ENCODE measurements at places on chromosomes 12 and 14.

DNA sequence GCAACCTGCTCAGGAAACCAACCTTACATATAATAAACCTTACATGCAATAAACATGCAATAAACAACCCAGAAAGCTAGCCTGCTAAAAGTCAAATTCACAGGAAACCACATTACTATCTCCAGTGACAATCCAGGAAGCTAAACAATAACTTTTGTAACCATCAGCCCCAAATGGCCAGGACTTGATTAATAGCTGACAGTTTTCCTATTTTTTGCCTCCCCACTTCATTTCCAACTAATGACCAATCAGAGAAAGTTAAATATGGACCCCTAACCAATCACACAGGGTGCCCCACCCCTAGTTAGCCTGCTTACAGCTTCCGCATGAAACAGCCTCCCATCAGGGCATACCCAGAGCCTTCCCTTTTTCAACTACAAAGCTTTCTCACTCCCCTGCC lies 152.2 kb upstream of the LMNTD1 start:
- DNase-seq = no peak

DNA sequence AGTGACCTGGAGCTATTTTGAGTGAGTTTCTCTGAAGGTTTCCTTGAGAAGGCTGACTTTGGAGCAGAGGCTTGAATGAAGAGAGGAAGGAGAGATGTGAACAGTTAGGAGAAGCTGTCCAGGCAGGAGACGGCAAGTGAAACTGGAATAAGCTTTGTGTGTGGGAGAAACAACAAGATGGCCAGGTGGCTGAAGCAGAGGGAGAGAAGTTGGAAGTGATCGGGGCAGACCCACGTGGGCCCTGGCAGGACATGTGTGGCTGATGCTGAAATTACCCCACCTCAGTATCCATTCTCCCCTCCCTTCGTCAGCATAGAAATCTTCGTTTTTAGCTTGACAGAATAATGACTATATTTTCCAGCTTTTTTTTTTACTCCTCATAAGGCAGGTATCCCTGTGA lies 809.2 kb upstream of the TMEM132C start:
- no peak for DNase-seq

GRCh38 chr12:42283739-42284138 lies 42.2 kb downstream of the ZCRB1 start:
- DNase-seq = no peak

- DNase-seq = no peak
Measured at GRCh38 chr12:3925621-3926020, 52.4 kb upstream of the PARP11 start.

DNA sequence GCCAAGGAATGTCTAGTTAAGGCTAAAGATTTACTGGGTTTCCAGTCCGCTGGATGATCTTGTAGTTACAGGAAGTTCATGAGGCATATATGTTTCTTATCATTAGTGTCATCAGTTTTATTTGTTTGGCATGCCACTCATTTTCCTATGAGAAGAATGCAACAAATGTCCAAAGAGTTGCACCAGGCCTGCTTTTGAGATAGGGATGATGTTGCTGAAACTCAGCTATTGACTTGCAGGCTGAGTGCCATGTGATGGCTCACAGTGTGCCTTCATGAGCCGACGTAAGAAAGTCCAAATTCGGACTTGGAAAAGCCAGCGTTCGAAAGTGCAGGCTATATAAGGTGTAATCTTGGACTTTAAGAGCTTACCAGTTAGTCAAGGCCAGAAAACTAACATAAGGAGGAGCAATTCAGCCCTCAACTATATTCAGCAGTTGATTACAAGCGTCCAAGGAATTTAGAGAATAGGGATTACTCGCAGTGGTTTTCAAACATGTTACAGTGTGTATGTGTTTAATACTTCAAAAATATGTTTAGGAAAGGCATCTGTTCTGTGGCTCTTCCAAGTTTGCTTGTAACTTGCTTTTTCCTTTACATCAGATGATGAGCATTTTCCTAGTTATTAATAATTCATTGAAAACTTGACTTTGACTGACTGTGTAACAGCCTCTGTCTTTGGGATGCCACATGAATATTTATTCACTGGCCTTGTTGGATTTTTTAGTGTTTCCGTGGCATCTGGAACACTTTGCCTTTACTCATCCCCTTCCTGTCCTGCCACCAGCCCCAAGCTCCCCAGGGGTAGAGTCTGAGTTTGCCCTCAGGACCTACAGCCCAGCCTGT lies 101.3 kb downstream of the LGMN start:
- DNase-seq = no peak

DNA sequence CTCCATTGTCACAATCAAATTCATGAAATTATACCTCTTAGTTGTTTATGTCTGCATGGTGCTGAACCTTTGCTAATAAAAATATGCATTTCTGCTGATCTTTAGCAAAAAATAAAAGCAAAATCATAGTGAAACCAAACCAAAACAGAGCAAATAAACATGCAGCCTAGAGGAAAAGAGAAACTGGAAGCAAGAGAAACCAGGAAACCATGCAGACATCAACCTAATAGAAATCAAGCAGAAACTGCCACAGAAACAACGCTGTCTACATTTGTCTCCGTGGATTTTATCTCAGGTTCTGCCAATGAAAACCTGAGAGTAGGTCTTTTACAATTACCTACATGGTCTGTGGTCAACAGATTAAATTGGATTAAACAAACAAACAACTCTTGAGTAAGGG lies 173.7 kb downstream of the SYT10 start:
- no peak for DNase-seq

DNA sequence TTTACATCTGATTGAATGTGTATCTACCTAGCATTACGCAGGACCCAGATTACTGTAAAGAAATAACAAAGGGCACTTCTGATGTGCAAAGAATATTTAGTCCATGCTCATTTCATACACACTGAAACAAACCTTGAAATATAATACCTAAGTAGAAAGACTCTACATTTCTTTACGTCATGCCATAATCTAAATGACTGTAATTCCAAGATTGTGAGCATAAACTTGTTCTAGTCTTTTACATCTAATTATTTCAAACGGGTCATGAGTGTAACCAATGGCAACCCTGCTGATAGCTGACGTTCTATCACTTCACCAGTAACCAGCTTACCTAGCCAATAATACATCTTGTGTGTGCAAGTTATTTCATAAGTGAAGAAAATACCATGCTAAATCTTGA lies 433.8 kb downstream of the PRKD1 start:
- no peak for DNase-seq

DNA sequence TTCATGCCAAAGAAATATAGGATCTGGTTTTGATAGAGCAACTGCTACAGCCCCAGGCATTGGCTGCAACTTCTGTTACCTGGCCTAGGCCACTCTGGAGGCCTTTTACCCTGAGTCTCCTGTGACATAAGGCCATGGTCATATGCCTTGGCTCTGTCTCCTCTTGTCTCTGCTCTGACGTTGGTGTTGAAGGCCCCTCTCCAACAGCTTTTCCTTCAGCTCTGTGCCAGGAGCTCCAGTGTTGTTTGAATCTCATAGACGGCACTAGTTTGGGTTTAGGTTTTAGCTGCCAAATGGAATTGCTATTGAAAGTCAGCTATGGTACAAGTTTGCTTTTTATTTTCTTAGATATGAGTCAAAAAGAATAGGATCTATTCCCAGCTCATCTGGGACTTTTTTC lies 41.1 kb downstream of the TTLL5 start:
- DNase-seq = no peak

DNA sequence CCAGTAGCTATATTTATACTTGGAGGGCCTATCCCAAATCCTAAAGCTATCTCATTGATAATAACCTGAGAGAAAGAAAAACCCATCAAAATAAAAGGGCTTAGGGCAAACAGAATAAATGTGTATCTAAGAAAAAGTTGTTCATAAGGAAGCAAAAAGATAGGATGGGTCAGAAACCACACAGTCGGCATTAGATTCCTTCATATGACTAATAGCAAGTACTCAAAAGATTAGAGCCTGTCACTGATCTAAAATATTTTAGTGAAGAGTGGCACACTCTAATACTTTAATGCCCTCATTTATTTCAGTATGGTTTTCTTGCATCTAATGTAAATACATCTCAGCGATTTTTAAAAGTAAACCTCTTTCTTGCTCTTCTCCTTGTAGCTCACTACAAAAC lies 17.1 kb upstream of the NAV3 start:
- DNase-seq = no peak

DNA sequence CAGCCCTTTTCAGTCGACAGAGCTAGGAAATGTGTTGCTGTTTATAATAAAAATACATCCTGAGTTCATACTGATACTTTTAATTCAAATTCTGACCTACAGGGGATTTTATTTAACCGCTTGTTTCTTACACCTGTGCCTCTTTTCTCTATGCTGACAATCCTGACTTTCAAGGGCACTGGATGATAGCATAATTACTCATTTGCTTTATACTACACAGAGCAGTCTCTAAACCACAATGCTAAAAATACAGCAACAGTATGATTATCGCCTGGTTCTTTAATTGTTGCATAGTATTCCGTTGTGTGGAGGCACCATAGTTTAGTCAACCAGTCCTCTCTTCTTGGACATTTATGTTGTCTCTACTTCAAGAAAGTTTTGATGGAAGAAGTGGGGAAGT lies 372.9 kb downstream of the DPF3 start:
- DNase-seq = no peak

DNA sequence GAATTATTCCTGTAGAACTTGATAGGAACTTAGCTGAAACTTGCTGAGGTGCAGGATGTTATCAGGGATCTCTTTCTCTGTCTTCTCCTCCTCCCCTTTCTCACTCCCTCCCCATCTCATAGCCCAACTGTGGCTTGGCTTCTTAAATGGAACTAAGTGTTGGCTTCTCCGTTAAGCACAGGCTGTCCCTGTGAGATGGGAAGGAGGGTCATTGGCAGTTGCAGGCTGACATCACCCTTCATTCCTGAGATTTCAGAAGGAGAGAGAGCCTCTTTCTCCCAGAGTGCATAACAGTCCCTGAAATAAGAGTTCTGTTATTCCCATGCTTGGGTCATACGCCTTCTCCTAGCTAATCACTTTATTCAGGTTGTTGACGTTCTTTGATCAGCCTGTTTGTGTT lies 162.0 kb downstream of the UNC79 start:
- DNase-seq = no peak

GRCh38 chr14:28754209-28754985 lies 12.2 kb upstream of the FOXG1 start:
- DNase-seq = no peak

DNA sequence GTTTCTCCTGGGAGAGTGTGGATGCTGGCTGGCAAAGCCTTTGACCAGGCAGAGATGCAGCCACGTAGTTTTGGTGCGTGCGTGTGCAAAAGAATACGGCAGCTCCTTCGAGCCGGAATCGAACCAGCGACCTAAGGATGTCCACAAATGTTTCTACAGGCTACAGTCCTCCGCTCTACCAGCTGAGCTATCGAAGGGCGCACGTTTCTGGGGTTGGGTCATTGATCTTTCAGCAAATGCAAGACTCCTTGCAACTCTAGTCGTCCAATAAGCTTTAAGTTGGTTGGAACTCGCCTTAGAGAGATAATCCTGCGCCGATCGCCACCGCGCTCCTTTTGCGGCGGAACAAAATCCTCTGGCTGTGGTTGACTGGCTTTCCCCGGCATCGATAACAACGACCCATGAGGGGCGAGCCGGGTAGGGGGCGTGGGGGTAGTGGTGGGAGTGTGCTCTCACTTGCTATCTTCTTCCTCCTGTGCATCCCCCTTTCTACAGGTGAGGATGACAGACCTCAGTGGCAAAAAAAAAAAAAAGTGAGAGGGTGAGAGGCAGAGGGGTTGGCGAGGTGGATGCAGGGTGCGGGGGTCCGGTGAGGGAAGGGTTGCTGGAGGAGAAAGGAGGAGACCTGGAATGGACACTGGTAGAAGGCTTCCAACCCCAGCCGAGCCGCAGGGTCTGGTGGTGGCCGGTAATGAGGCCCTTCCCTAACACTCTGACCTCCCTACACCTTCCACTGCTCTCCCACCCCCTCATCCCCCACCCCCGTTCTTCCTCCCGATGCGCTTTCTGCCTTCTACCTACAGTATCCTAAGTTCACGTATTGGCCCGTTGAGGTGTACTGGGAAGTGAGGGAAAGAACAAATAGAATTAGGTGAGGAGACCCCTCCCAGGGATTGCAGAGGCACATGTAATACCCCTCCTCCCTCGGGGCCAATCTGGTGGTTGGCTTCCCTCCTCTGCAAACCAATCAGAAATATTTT lies 11.8 kb upstream of the OR6S1 start:
- peak; percentile 43 for DNase-seq

DNA sequence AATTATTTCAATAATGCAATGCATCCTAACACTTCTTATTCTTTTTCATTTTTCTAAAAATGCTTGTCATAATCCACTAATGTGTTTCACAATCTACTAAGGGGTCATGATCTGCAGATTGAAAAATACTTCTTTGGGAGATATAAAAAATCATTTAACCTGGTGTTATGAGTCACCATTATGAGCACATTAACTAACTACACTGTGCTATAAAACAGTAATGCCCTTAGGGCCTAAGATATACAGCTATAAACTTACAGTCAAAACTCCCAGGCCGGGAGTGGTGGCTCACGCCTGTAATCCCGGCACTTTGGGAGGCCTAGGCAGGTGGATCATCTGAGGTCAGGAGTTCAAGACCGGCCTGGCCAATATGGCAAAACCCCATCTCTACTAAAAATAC lies 14.2 kb downstream of the ATXN2 start:
- no peak for DNase-seq

GRCh38 chr14:30559638-30560091 lies 707 bp downstream of the G2E3 start:
- DNase-seq = no peak

GRCh38 chr14:39265033-39265432 lies 31.3 kb downstream of the MIA2 start:
- no peak for DNase-seq

GRCh38 chr12:91422811-91423692 lies 240.4 kb upstream of the DCN start:
- DNase-seq = no peak

DNA sequence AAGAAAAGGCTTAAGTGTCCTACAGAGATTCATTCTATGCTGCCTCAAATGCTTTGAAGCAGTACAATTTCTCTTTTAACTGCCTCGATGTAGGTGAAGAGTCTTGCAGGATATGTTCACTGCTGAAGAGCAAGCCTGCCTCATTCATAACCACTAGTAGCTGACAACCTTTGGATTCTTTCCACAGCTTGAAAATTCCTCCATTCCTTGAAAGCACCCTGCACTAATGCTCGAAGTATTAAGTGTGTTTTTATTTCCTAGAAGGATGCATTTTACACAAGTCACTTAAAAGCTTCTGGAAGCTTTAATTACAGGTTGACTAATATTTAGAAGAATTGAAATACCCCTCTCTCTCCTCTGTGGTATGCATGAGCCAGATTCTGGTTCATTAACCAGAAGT lies 429.4 kb downstream of the DIO2 start:
- DNase-seq = no peak

- DNase-seq = no peak
Measured at GRCh38 chr12:95258803-95259202, 41.2 kb downstream of the VEZT start.

- DNase-seq = no peak
Measured at GRCh38 chr12:11786638-11787365, 137.3 kb downstream of the ETV6 start.

GRCh38 chr12:82688035-82688501 lies 1.4 kb downstream of the TMTC2 start:
- no peak for DNase-seq

- DNase-seq = no peak
Measured at GRCh38 chr14:53295985-53296582, 143.0 kb upstream of the DDHD1 start.

GRCh38 chr12:74488134-74488533 lies 49.5 kb upstream of the ATXN7L3B start:
- DNase-seq = no peak

GRCh38 chr14:102772781-102773570 lies 4.3 kb upstream of the TRAF3 start:
- no peak for DNase-seq

GRCh38 chr12:54704202-54704601 lies 56.0 kb upstream of the DCD start:
- no peak for DNase-seq

- DNase-seq = no peak
Measured at GRCh38 chr12:94663071-94663470, 12.7 kb upstream of the TMCC3 start.

Measured in stimulated activated CD8-positive, alpha-beta memory T cell treated with anti-CD3 and anti-CD28 coated beads, Interleukin-7, amount 100 ng/mL, for 24 hours (primary cell).